Stimulated activated CD4-positive, alpha-beta T cell treated with anti-CD3 and anti-CD28 coated beads, Interleukin-1b, Interleukin-23, amount 100 ng/mL, for 48 hours (primary cell): ENCODE measurements at places on chromosomes 2 and 18.

DNA sequence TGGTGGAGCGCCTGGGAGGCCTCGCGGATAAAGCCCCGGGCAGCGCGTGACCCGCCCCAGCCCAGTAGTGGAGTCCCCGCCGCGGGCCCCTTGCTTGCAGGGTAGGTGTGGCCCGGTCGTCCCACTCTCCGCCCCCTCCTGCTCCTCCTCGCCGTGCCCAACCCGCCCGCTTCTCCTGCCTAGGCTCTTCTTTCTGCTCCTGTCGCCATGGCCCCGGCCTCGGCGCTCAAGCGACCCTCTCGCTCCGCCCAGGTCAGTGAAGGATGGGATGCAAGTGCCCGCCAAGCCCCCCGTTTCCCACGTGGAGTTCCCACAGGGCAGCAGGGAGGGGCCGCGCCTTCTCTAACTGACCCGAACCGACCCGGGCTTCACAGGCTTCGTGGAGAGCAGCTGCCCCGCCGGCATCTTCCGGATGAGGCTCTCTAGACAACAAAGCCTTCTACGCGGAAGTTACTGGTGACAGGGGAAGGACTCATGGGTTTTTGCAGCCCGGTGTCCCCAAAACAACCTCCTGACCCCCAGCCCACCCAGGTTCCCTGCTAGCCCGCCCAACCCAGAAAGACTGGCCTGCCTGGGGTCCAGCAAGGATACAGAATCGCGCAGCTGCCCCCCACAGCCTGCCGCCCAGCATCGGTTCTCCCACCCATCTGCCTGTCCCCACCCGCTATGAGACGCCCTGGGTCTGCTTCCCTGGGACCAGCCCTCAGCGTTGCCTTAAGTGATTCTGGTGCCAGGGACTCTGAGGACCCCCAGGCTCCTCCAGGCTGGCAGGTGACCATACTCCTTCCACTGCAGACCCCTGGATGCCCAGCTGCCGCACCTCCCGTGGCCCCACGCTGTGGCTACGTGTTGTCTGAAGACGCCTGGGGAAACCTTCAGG, 32.8 kb downstream of the TTC32 start:
- peak; percentile 49 for DNase-seq

- DNase-seq = peak; percentile 91
Measured at GRCh38 chr2:197198890-197199289, 111.7 kb downstream of the ANKRD44 start.

DNA sequence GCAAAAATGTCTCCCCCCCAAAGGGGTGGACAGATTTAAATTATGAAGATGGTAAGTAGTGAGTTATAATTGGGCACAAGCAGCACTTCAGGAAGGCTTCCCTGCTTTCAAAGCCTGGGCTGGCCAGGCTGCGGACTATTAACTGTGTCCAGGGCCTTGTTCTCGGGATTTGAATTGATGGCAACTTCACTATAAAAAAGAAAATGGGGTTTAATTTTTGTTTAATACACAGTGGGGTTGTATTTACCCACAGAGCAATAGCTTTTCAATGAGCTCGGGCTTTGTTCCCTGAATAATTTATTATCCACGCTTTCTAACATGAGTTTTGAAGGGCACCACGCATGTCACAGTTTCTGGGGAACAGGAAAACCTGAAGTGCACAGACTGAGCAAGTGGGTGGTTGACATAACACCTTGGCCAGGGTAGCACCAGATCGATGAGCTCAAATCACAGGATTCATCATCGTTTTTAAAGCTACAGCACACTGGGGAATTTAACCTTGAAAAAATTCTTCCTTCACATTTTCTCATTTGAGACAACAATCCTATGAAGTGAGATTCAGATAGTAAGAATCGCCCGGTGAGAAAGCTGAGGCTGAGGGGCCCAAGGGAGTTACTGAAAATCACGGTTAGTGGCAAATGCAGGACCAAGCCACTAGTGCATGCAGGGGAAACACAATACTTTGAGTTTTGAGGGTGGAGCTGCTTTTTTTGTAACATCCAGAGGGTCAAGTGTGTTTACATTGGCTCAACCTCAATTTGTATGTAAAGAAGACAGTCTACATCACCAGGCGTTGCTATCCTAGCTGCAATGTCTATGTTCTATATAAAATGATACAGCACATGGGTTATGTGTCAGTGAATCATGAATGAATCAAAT, 28.9 kb upstream of the LMAN1 start:
- DNase-seq = no peak

GRCh38 chr2:225637259-225637658, 237.7 kb downstream of the NYAP2 start:
- no peak for DNase-seq

DNA sequence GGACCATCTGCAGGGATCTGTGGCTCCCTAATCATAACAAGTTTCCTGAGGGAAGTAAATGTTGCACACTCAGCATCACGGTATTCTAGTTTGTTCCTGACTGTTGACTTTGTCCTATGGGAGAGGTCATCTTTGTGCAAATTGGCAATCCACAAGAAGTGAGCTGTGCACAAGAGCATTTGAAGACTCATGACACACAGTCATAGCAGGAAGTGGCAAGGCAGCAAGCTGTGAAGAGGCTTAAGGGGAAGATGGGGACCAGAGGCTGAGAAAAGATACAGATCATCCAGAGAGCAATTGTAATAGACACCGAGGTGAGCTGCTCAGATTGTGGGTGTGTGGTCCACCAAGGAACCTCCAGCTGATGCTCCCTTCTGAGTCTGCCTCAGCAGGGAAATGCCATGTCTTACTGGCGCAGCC, 2.7 kb downstream of the TNP1 start:
- DNase-seq = peak; percentile 17

GRCh38 chr2:35356332-35356731, 999.2 kb upstream of the CRIM1 start:
- DNase-seq = no peak

DNA sequence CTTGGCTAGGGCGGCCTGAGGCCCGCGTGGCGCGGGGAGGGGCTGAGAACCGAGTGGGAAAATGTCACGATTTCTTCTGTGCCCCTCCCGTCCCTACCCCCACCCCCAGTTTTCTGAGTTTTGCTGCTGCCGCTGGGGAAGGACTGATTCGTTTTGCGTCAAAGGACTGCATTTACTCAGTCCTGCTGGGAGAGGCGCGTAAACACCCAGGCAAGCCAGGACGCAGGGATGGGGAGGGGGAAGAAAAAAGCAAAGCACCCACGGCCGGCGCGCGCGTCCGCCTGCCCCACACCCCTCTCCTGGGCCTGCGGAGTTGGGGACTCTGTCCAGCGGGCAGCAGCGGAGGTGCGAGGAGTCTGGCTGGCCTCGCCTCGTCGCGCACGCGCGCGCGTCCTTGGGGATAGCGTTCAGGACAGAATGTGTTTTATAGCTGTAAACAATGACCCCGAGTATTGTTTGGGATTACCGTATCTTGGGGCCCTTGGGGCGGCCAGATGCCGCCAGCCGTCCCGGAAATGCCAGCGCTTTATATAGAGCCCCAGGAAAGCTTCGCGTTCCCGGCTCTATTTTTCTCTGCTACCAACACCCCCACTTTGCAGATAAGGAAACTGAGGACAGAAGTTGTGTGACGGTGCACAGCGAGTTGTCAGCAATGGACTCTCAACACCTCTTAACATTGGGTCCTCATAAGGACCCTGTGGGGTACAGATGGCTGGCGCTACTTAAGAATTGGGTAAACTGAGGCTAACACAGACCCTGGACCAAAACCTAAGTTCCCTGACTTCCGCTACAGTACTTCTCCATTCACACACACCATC, 1.7 kb upstream of the FOSL2 start:
- no peak for DNase-seq

DNA sequence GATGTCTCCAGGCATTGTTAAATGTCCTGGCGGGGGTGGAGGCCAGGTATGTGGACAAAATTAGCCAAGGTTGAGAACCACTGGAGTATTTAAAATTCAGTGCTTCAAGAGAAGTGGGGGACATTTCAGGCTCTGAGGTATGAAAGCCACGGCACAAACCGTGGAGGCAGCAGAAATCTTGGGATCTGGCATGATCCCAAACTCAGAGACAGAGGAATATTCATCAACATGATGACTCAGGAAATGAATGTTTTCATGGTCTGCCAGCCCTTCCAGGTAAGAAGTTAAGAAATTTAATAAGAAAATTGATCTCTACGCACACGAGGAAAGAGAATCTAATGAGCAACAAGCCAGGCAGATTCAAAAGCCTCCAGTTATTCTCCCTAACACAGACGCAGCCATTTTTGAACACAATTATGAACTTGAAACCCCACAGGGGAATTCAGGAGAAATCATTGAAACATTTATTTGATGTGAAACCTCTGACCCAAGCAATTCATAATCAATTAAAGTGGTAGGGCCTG, 11.3 kb upstream of the GRP start:
- no peak for DNase-seq

DNA sequence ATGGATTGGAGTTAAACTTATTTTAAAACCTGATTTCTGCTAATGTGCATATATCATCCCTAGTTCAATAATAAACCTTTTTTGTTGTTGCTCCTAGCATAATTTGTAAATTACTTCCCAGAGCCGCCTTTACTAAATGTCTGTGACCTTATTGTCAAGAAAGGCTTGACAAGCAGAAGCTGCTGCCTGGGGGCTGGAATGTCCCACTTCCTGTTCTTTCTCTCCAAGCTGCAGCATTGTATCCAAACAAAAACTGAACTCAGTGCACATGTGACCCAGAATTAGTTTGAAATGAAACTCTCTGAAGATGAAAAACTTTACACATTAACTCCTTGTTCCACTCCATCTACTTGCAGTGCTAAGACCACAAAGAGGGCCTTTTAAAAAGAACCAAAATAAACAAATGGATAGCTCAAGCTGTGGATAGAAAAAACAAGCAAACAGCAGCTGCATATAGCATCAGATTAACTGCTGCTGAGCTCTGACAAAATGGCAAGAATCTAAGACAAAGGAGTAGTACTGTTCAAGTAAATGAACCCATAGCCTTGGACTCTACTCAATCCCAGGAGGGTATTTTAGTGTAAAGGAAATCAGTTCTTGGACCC, 99.8 kb upstream of the NEUROD1 start:
- DNase-seq = no peak

DNA sequence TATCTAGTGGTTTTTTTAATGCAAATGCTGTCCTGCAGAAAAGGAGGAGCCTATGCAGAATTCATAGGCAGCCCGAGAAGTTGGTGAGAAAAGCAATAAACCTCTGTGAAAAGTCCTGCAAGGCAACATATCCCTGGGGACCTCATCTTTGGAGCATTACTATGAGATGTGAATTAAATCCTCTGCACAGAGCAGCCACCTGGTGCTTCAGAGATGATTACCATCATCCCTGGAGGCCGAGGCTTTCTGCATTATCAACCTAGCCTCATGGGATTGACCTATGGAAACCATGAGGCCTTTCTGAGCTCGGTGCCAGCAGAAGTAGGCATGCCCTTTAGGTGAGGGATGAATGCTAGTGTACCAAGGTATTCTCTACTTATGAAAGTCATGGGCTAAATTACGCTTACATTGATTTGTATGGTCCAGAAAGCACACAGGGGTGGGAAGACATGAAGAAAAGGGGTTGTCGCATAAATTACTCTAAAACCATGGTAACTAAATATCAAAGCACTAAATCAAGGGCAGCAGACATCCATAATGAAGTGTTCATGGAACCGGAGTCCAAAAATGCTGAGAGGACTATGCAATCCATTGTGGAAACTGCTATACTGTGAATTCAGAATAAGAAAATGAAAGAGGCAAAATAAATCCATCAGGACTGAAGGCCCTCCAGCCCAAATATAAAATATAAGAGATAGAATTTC, 623.5 kb upstream of the DDX18 start:
- no peak for DNase-seq

DNA sequence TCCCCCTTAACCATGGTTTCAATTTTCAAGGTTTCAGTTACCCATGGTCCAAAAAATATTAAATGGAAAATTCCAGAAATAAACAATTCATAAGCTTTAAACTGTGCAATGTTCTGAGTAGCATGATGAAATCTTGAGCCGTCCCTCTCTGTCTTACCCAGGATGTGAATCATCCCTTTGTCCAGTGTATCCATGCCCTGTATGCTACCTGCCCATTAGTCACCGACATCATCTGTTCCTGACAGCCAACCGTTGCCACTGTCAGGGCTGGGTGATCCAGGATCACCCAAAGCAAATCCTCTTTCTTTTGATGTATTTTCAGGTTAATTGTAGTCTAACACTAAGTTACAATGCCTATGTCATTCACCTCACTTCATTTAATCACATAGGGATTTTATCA, 15.7 kb upstream of the OLA1 start:
- no peak for DNase-seq
